ENCODE measurements at places on chromosomes 1 and 21.

- no peak for DNase-seq
Measured at GRCh38 chr1:163399001-163399400, 77.2 kb downstream of the NUF2 start.

GRCh38 chr1:183733715-183734114, 71.2 kb upstream of the RGL1 start:
- no peak for DNase-seq

GRCh38 chr1:154599658-154600057, 8.3 kb downstream of the ADAR start:
- no peak for DNase-seq

- no peak for DNase-seq
Measured at GRCh38 chr1:223033658-223034057, 109.4 kb downstream of the TLR5 start.

- no peak for DNase-seq
Measured at GRCh38 chr21:17925899-17926298, 106.7 kb upstream of the C21orf91 start.

DNA sequence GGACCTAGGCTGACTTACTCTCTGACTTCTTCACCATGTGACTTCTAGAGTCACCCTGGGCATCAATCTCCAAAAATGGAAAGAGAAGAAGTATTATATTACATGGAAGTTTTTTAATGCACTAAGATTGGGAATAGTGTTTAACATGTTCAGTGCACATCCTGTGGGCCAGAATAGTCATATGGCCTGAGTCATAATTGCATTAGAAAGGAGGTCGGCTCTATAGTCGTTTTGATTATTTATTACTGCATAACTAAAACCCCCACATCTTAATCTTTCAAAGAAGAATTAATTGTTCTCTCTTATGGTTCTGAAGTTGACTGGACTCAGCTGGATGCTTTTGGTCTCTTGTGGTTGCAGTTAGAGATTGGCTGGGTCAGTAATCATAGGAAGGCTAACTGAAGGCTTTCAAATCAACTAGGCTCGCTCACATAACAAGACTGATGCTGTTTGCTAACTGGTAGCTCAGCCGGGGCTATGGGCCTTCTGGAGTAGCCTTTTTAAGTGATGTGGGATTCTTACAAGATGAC, 810.6 kb upstream of the ADGRL4 start:
- no peak for DNase-seq

DNA sequence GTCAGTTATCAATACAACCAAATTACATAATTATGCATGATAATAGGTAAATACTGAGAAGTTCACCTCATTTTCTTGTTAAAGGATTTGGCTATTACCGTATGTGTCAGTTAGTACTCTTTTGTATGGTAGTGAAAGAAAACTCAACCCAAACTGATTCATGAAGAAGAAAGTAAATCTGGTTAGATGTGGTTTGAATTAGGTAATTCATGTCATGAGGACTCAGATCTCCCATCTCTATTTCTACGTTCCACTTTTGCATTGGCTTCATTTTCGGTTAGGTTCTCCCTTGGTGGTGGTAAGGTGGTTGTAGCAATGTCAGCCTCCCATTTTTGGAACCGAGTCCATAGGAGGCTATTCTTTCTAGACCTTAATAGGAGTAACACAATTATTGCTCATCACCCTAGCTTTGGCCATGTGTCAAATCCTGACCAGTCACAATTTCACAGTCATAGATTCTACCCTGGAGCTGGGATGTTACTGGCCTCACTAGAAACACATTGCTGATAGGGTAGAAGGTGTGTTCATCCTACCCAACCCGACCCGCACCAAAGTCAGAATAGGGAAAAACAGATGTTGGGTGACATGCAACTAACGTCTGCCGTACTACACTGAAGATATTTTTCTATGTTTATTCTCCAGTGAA, 97.6 kb downstream of the OSBPL9 start:
- no peak for DNase-seq
